ENCODE measurements at places on chromosomes 5 and 9. TPM values are rescaled to one million over a fixed set of nuclear protein-coding genes. Genes with fewer than 3 reads are reported as not detected.

GRCh38 chr5:6251565-6252102, 126.7 kb downstream of the MED10 start:
- no peak for DNase-seq

OR1J4 gene
- total RNA-seq, result not detected

- DNase-seq, result no peak
Measured at GRCh38 chr9:91560301-91560700, 136.7 kb upstream of the NFIL3 start.

ARID3C gene
- 0.51 TPM for total RNA-seq

DNA sequence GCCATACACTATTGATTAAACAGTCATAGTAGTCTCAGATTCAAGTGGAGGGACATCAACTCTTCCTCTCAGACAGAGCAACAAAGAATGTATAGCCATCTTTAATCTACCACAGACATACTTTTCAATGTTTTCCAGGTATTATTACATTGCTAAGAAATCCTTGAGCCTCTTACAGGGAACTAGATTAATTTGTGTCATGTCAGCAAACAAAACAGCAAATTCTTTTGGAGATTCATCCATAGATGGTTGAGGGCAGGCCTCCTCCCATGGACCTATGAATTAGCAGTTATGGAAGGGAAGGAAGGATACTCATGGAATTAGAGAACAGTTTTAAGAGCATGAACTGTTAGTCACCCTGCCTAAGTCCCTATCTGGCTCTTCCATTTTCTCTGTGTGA, 47.8 kb upstream of the ARRDC3 start:
- DNase-seq, result no peak

F2RL2 gene
- 0.14 TPM for total RNA-seq

DNA sequence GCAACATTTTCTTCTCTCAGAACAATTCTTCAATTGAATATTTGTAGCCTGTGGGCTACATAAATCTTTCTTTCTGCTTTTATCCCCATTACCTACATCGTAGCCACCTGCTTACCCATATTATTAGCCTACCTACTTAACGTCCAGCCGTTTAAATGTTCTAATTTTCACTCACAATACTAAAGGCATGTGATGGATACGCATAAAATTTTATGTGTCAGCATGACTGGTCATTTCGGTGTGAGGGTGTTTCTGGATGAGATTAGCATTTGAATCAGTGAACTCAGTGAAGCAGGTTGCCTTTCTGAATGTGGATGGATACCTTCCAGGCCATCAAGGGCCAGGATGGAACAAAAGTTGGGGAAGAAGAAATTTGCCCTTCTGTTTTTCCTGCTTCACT, 1722.5 kb upstream of the ACO1 start:
- no peak for DNase-seq

DNA sequence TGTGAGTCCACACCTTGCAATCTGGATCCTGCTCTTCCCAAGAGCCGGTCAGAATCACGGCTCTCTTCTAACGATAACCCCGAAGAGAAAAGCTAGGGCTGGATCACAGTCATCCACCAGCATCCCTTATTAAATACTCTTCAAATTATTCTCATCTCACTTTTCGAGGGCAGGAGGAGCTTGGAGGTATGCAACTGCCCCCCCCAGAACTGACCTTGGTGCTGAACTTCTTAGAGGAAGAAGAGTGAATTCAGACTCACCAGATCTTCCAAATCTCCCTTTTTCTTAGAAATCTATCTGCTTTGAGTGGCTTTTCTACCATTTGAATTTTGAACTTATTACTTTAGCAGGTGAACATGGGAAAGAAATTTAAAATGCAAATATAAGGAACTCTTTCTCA, 75.7 kb downstream of the MED10 start:
- DNase-seq, result peak; percentile 23

DNA sequence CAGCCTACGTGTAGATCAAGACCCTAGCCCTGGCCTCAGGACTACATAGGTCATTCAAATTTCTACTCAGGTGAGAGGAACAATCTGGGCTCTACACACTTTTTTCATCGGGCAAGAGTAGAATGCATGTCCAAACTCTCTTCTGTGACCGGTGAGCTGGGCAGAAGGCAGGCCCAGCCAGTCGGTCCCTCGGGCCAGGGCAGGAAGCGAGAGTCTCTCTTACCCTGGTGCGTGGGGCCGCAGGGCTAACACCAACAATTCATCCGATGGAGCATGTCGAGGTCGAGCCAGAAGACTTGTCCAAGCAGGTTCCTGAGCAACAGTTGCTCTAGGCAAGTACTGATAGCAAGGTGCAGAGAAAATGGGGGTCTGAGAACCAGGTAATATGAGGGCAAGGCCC, 88.5 kb downstream of the KLHL3 start:
- DNase-seq, result no peak

- DNase-seq, result peak; percentile 2
Measured at GRCh38 chr9:28774433-28775235, 1201.4 kb upstream of the C9orf72 start.

DNA sequence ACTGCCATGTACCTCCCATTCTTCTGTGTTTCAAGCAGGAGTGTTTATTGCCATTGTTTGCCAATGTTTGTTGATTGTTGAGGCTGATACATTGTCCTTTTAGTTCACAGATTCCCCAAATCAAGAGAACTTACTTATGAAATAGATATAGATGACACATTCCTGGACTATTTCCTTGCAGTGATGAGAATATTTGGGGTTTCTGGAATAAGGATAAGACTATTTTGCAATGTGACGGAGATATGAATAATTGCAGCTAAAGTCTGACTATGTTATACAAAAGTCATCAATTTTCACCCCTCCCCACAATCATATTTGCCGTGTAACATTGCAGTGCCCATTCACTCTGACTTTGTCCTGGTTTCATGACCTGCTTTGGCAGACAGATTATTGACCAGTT, 460.8 kb downstream of the CDH10 start:
- DNase-seq, result no peak

GRCh38 chr9:114004221-114004716, 73.8 kb downstream of the AMBP start:
- peak; percentile 70 for DNase-seq

DNA sequence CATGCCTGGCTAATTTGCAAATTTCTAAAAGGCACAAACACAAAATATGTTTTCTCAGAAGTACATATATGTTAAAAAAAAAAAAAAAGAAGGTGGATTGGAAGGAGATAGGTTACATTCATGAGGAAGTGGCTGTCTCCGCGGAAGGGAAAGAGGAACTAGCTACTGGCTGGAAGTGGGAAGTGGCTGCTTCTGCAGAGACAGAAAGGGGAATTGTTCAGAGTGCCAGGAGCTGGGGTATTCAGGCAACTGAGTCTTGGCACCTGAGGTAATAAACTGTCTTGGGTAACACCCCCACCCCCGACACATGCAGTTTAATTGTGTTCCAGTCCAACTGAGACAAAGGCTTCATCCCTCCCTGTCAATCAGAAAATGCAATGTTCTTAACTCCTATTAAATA, 45.6 kb downstream of the S1PR3 start:
- DNase-seq, result no peak

DNA sequence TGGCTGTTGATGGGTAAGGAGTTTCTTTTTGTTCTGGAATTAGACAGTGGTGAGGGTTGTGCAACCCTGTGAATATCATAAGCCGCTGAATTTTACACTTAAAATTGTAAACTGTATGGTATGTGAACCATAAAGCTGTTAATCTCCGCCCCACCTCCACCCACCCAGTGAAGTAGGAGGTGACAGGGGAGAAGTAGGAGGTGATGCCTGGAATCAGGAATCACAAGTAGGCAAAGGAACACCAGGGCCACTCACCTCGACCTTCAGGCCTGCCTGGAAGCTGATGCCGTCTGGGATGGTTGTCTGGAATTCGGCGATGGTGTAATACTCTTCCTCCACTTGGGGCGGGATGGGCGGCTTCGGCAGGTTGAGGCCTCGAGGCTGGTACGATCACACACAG, 62.3 kb upstream of the UBTD2 start:
- no peak for DNase-seq

DNA sequence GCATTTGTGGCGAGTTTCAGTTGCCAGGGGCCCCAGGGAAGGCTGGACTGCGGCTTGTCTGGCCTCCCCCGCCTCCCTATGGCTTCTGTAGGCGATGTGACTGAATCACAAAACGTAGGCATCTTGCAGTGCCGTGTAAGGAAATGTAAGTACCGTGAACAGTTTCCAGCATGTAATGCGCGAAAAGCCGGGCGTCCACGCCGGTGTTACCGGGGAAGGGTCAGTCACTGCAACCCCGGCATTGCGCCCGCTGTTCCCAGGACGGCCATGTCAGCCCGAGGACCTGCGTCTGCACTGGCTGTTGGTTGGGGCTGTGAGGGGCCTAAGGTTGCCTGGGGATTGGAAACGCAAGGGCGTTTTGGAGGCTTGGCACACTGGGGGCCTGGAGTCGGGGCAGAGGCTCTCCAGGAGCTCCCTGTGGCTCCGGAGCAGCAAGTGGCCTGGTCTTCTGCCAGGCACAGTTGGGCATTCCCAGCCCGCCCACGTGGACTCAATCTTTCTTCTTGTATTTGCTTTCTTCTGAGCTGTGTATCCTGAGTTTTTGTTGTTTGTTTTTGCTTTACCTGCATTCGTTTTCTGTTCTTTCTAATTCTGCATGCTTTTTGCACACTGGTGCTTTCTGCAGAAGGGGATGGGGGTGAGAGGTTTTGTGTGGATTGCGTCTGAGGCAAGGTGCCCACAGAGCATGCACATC, 36.9 kb upstream of the PLEKHG4B start:
- no peak for DNase-seq

DNA sequence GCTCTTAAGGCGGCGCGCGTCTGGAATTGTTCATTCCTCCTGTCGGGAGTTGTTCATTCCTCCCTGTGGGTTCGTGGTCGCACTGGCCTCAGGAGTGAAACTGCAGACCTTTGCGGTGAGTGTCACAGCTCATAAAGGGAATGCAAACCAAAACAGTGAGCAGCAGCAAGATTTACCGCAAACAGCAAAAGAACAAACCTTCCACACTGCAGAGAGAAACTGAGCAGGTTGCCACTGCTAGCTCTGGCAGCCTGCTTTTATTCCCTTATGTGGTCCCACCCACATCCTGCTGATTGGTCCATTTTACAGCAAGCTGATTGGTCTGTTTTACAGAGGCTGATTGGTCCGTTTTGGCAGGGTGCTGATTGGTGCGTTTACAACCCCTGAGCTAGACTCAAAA, 1365.3 kb upstream of the WWC1 start:
- no peak for DNase-seq

GRCh38 chr5:38443390-38443789, 113.1 kb downstream of the LIFR start:
- peak; percentile 39 for DNase-seq

DNA sequence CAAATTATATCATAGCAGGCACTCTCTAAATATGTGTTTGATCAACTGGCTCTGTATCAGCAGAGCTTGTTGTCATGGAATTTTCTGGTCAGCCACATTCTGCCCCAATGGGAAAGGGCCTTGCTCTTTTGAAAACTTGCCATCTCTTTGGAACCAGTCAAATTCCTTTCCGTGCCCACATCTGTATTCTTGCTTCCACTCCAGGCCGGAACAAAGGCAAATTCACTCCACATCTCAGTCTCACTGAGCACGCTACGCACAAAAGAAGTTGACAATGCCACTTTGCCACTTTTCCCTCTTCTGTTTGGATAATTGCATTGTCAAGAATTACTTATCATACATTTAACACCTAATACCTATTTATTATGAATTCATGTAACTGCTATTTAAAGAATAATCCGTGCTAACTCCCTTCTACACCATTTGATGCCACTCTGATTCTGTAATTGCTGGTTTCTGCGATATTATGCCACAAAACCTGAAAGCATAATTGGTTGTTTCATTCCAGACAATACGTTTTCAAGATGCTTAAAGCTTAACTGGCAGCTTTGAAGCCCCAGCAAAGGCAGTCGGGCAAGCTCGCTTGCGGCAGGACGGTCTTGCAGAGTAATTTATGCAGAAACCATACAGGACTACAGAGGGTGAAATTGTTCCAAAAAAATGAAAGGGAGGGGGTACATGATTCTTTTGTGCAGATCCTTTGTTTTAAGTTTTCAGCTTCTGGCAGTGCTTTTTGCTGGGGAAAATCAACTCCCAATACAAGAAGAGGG, 277.7 kb downstream of the MSX2 start:
- DNase-seq, result no peak

DNA sequence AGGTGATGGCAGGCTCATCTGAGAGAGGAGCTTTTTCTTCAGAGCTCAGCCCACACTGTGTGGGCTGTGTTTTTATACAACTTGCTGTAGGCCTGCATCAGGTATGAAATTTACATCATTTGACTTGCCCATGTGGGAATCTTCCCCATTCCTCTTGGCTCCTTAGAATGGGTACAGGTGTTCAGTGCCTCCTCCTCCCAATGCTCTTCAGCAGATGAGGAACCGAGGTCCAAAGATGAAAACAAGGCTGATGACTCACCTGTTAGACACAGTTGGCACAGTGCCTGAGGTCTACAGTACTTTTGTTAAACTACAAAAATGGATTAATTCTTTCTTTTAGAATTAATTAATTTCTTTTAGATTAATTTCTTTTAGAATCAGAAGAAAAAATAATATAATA, 20.8 kb downstream of the PAPPA start:
- DNase-seq, result no peak

- DNase-seq, result peak; percentile 33
Measured at GRCh38 chr5:177303925-177304391, 359 bp downstream of the PRELID1 start.

BTNL3 gene
- total RNA-seq, result not detected

SYNPO gene
- total RNA-seq, result 14.6 TPM

ADAMTS6 gene
- total RNA-seq, result 47.0 TPM

GLRA1 gene
- not detected for total RNA-seq

DNA sequence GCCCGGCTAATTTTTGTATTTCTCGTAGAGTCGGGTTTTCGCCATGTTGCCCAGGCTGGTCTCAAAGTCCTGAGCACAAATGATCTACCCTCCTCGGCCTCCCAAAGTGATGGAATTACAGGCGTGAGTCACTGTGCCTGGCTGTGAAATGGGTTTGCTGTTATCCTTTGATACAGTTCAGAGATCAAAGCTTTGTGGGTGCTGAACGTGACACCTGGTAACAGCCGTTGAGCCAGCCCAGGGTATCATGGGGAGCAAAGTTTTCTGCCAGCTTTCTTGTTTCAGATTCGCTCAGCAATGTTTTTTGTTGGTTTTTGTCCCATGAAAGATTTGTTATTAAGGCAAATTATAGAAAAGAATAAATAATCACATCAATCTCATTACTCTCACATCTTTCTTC, 68.9 kb upstream of the LPAR1 start:
- no peak for DNase-seq

- no peak for DNase-seq
Measured at GRCh38 chr5:172150514-172151425, 37.3 kb downstream of the STK10 start.

MIGA2 gene
- total RNA-seq, result 34.4 TPM

GRCh38 chr9:127158786-127159324, 36.4 kb upstream of the ANGPTL2 start:
- DNase-seq, result no peak

THBS4 gene
- 0.28 TPM for total RNA-seq
